ENCODE measurements at places on chromosomes 3 and 15. TPM values are rescaled to one million over a fixed set of nuclear protein-coding genes. Genes with fewer than 3 reads are reported as not detected.

SMARCC1 gene
- 32.1 TPM for total RNA-seq

MAPK6 gene
- total RNA-seq = 37.7 TPM

- H3K36me3 ChIP-seq = no peaks in the 10 kb centered on the region
- no peak for DNase-seq
- no peaks in the 10 kb centered on the region for H3K4me1 ChIP-seq
- no peak overlapping the region for H3K4me3 ChIP-seq
- H3K27ac ChIP-seq = no peak overlapping the region
- no peaks in the 10 kb centered on the region for H3K27me3 ChIP-seq
Observed at GRCh38 chr3:161215185-161215584, 5.9 kb upstream of the NMD3 start.

MUSTN1 gene
- 1.8 TPM for total RNA-seq

DNA sequence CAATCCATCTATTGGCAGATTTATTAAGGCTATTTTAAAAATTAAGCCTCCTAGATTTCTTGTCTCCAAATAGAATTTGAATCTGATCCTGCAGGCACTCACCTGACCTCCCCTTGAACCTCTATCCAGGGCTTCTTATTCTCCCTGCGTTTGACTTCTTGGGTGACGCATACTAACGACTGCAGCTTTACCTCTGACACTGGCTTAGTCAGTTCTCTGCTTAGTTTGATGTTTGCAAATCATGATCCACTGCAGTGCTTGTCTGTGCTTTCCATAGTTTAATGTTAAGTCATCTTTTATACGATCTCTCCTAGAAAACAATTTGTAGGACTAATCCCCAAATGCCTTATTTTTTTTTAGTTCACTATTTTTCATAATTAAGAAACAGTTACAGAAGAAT is 233.1 kb downstream of the ROBO1 start:
- no peak overlapping the region for H3K27ac ChIP-seq
- H3K4me1 ChIP-seq = no peaks in the 10 kb centered on the region
- no peak for DNase-seq
- H3K4me3 ChIP-seq = no peak overlapping the region

KIF15 gene
- total RNA-seq = 0.51 TPM

CDCP1 gene
- 1.8 TPM for total RNA-seq

GRCh38 chr3:24263069-24263668 is 231.5 kb downstream of the THRB start:
- H3K4me3 ChIP-seq = no peak overlapping the region
- no peak for DNase-seq
- no peaks in the 10 kb centered on the region for H3K36me3 ChIP-seq
- H3K27ac ChIP-seq = no peak overlapping the region

SAMD7 gene
- not detected for total RNA-seq

GRCh38 chr15:67307156-67307555 is 52.6 kb downstream of the IQCH start:
- no peaks in the 10 kb centered on the region for H3K4me1 ChIP-seq
- H3K4me3 ChIP-seq = no peak overlapping the region
- H3K27me3 ChIP-seq = no peaks in the 10 kb centered on the region
- no peaks in the 10 kb centered on the region for H3K36me3 ChIP-seq
- H3K27ac ChIP-seq = no peak overlapping the region

DNA sequence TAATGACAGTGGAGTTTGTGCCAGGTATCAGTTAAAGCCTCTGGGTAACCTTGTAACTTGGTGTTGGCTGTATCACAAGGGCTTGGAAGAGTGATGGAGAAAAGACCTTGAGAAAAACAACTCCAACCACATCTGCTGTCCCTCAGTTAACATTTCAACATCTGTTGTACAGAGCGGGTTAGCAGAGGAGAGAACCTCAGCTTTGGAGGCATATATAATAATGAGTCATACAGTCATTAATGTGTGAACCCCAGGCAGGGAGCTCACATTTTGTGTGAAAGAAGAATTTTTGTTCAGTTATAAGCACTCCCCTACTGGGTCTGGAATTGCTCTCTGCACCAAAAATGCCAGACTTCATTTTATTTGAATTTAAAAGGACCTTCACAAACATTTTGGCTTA is 439.5 kb downstream of the PDCD6IP start:
- no peak overlapping the region for H3K27ac ChIP-seq
- no peaks in the 10 kb centered on the region for H3K27me3 ChIP-seq
- no peaks in the 10 kb centered on the region for H3K4me1 ChIP-seq
- DNase-seq = no peak
- H3K36me3 ChIP-seq = no peaks in the 10 kb centered on the region

- no peak overlapping the region for H3K4me3 ChIP-seq
- H3K36me3 ChIP-seq = no peaks in the 10 kb centered on the region
- DNase-seq = no peak
- H3K27ac ChIP-seq = no peak overlapping the region
- no peaks in the 10 kb centered on the region for H3K27me3 ChIP-seq
Observed at GRCh38 chr3:39166134-39166710, 12.8 kb upstream of the CSRNP1 start.

GCSAM gene
- total RNA-seq = not detected

DNA sequence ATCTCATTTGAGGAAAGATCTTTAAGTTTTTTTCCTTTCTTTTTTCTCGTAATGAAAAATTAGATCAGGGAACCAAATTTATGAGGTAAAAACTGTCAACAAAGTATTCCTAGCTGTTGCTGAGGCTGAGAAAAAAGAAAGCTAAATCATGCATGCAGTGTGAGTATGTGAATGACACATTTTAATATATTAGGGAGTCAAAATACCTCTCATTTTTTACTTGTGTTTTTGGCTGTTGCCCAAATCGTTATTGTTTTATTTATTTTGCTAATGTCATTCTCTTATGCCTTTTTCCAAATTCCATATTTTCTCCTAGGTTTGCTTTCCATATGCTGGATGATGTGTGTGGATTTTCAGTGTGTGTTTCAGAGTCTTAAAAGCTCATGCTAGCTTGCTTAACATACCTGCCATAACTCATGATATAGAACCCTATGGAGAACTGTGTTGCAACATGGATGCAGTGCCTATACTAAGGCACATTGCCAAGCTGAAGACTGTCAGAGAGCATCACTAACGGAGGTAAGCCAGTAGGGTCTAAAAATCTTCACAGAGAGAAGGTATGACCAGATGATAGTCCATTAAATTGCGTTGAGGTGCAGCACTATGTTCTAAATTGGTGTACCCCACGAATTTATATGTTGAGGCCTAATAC is 629.5 kb upstream of the KCNMB2 start:
- H3K4me1 ChIP-seq = peaks cover 9% of the 10 kb centered on the region
- H3K27ac ChIP-seq = peak overlapping the region; percentile 69
- H3K4me3 ChIP-seq = no peak overlapping the region
- H3K36me3 ChIP-seq = no peaks in the 10 kb centered on the region

DMXL2 gene
- 20.9 TPM for total RNA-seq

DNA sequence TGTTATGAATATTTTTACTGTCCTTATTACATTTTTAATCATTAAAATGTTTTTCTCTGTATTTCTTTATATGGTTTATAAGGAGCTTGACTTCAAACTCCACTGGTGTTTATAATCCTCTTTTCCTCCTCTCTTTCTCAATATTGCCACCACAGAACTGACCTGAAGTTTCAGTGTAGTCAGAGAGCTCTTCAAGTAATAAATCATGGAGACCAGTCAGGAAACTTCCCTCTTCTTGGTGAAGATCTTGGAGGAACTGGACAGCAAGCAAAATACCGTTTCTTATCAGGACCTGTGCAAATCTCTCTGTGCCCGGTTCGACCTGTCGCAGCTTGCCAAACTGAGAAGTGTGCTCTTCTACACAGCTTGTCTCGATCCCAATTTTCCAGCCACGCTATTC is 23.8 kb downstream of the MINAR1 start:
- DNase-seq = no peak
- H3K4me3 ChIP-seq = no peak overlapping the region
- no peaks in the 10 kb centered on the region for H3K27me3 ChIP-seq
- H3K36me3 ChIP-seq = no peaks in the 10 kb centered on the region
- no peak overlapping the region for H3K27ac ChIP-seq
- no peaks in the 10 kb centered on the region for H3K4me1 ChIP-seq

DNA sequence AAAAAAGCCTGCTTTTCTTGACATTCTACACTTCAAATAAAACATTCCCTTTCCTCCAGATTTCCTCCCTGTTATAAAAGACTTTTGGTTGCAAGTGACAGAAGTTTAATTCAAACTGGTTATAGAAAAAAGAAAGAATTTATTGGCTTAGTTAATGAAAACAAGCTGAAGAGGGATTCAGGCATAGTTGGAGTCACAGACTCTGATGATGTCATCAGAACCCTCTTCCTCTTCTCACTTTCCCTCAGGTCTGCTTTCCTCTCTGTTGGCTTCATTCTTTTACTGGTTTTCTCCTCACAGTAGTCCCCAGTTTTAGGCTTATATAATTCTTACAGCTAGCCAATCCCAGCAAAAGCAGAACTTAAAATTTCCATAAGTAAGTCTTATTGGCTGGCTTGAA is 32.0 kb upstream of the MBNL1 start:
- DNase-seq = no peak
- H3K36me3 ChIP-seq = no peaks in the 10 kb centered on the region
- H3K4me3 ChIP-seq = no peak overlapping the region
- H3K27ac ChIP-seq = no peak overlapping the region

- H3K36me3 ChIP-seq = no peaks in the 10 kb centered on the region
- DNase-seq = no peak
- H3K27me3 ChIP-seq = no peaks in the 10 kb centered on the region
- H3K4me3 ChIP-seq = no peak overlapping the region
Observed at GRCh38 chr3:152291649-152292066, 22.9 kb downstream of the MBNL1 start.

SLTM gene
- total RNA-seq = 123 TPM

PTX3 gene
- total RNA-seq = not detected

DNA sequence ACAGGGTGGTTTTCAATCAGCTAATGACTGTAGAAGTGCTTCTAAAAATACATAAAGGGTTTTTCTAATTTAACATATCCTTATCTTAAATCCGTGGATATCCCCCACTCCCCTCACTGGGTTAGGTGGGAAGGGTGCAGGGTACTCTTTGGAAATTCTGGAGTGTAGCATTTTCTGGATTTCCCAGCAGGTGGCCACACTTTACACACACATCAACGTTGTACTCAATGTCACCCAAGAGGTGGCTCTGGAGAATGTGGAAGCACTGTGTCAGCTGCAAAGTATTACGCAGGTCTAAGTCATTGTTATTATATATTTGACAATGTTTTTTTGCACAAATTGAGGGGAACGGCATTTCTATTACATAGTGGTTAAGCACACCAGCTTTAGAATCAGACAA is 168.8 kb downstream of the CHDH start:
- no peaks in the 10 kb centered on the region for H3K36me3 ChIP-seq
- H3K4me3 ChIP-seq = no peak overlapping the region
- DNase-seq = no peak
- no peaks in the 10 kb centered on the region for H3K27me3 ChIP-seq
- H3K4me1 ChIP-seq = no peaks in the 10 kb centered on the region
- no peak overlapping the region for H3K27ac ChIP-seq

All from uterus (tissue), 4 donors.